ENCODE measurements at places on chromosomes 4 and X.
A peak's percentile ranks its signal among the peaks of the same experiment; 100 is the strongest.

GRCh38 chr4:189850239-189850856 is 90.3 kb upstream of the FRG1 start:
- no peak for DNase-seq

- DNase-seq: no peak
Measured at GRCh38 chr4:183383606-183384005, 60.8 kb upstream of the CDKN2AIP start.

DNA sequence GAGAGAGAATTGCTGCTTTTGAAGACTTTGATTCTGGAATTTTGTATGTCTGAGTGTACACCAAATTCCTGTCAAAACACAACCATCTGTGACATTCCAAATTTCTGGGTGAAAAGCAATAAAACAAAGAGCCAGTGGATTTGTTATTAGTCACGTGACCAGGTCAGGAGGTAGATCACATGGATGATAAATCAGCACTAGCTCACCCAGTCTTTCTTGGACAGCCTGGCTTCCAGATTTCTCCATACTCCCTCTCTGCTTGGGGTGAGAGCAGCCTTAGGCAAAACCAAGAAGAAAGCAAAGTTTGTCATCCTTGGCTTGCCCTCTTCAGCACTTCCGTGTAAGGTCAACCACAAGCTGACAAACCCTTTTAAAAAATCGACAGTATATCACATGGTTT is 194.2 kb downstream of the CLCN4 start:
- no peak for DNase-seq

DNA sequence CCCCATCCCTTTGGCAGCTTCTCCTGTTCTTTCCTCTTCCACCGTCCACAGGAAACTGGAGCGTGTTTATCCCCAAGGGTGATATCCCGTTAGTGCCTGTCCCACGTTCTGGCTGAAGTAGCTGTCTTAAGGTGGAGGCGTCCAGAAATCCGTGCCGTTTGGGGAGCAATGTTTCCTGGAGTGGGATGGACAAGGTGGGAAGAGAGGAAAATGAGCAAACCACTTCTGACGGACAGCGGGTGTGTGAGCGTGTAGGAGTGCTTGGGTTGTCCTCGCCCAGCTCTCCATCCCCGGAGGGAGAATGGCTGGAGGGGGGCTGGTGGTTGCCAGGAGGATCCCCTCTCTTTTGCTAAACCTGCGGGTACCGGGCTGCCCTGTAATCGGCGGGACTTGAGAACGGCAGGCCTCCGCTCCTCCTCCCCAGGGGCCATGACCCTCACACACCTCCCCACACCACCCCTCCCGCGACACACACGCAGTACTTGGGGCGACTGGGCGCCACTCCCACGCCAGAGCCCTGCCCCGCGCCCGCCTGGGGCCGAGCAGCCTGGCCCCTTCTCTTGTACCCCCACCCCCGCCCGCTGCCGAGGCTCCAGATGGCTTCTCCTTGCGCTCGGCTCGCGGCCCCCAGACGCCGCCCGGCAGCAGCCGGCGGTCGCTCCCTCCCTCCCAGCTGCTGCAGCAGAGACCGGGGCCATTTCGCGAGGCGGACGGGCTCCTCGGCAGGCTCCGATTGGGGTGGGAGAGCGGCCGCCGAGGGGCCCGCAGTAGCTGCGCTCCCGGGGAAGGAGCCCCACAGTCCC is 13.9 kb upstream of the PRDM8 start:
- DNase-seq: no peak

DNA sequence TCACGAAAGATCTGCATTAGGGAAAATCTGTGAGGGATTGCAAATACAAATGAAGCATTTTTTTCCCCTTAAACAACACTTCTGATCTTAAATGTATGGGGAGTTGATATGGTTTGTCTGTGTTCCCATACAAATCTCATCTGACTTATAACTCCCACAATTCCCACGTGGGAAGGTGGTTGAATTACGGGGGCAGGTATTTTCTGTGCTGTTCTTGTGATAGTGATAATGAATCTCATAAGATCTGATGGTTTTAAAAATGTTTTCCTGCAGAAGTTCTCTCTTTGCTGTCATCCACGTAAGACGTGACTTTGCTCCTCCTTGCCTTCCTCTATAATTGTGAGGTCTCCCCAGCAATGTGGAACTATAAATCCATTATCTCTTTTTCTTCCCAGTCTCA is 107.4 kb upstream of the KCNIP4 start:
- no peak for DNase-seq

- DNase-seq: no peak
Measured at GRCh38 chr4:131302108-131302507, 1847.0 kb upstream of the PCDH10 start.

- no peak for DNase-seq
Measured at GRCh38 chr4:47718696-47719095, 119.2 kb downstream of the CORIN start.

DNA sequence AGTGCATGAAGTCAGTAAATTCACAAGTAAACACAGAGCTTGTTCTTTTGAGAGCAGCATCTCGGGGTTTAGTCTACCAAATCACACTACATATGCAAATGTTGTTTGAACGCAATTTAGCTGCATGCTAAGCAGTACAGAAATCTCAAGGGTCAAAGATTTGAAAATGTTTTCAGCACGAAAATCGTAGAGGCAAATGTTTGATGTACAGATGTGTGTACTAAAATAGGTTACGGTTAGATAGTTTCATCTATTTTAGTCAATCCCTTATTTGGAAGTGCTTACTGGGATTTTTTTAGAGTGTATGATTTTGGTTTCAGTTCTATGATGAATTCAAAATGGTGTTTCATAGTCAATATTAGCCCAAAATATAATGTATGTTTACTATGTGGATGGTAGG is 1928.2 kb upstream of the TENM3 start:
- DNase-seq: no peak

- DNase-seq: no peak
Measured at GRCh38 chr4:177356206-177356605, 46.5 kb downstream of the NEIL3 start.

DNA sequence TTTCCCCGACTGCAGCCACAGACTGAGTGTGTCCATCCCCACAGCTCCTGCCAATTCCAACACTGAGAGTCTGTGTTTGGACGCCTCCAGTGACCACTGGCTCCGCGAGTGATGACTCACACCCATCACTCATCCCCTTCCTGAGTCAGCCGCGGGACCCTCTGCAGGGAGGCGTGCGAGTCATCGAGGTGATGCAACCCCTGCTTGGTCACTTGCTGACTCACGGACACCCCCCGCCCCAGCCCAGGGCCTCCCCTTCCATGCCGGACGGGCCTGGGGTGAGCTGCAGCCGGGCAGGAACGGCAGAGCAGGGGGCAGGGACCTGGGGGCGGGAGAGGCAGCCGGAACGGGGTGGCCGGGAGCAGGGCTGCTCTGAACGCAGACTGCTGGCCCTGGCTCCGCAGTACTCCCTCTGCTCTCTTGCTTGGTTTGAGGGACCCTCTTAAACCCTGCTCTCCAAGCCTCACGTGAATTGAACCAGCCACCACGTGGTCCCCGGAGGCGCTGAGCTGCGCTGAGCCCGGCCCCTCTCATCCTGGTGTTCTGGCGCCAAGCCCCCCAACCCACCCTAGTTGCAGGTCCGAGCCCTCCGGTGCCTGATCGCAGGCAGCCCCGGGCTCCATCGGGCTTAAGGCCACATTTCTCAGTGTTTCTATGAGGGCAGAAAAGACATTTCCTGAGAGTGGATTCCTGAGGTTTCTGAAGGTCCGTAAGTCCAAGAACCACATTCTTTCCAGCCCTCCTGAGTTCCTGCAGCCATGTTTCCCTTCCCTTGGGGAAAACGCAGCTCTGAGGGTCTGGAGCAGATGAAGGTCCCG is 32.4 kb downstream of the FGFRL1 start:
- peak; percentile 96 for DNase-seq

- no peak for DNase-seq
Measured at GRCh38 chr4:26751004-26751403, 109.6 kb upstream of the STIM2 start.

DNA sequence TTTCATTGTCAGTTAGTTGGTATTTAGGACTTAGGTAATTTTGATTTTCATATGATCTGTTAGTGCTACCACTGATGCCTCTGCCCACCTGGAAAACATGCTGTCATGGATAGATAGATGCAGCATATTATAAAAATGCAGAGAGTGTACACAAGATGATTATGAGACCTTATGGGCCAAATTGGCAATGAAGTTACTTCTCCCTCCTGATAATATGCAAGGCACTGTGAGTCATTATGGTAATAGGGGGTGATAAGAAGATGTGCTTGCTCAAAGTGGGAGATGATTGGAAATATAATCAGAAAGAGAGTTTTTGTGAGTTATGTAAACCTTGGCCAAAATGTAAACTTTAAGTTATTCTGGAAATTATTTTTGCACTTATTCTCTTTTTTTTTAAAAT is 56.6 kb upstream of the RHOH start:
- no peak for DNase-seq

DNA sequence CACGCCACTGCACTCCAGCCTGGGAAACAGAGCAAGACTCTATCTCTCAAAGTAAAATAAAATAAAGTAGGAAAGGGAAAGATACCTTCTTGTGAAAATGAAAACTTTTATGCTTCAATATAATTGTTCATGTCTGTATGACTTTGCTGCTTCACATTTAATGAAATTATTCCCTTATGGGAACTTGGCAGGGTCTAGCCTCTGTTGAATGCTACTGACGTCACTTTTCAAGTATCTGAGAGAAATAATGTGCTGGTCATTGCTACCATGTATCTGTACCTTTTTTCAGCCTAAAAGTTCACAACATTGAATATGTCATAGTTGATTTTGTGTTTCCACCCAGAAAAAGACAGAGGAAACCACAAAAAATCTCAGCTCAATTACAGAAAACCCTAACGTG is 65.2 kb downstream of the PRDM5 start:
- DNase-seq: no peak

GRCh38 chr4:26999689-27000088 is 139.0 kb downstream of the STIM2 start:
- no peak for DNase-seq
